Muscle of leg (tissue), 16 donors: ENCODE measurements at places on chromosomes 4 and X.

DNA sequence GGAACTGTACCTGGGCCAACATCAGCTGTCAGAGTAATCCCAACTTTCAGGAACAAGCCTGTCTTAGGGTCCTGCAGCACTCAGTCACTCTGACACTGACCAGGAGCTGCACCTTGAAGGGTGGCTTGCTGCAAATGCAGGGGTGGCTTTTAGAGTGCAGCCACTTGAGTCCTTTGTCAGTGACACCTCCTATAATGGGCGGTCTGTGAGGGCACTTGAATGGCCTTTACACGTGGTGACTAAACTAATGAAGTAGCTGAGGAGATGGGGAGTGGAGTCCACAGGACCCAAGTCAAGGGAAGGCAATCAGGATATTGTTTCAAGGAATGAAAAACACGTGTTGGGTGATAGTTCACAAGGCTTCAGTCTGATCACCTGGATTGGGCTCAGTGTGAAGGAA, 11.1 kb upstream of the LNX1 start:
- DNase-seq: no peak

GRCh38 chrX:109830704-109831206, 97.7 kb upstream of the ACSL4 start:
- no peak for DNase-seq

GRCh38 chr4:80049402-80049801, 23.6 kb downstream of the ANTXR2 start:
- no peak for DNase-seq

DNA sequence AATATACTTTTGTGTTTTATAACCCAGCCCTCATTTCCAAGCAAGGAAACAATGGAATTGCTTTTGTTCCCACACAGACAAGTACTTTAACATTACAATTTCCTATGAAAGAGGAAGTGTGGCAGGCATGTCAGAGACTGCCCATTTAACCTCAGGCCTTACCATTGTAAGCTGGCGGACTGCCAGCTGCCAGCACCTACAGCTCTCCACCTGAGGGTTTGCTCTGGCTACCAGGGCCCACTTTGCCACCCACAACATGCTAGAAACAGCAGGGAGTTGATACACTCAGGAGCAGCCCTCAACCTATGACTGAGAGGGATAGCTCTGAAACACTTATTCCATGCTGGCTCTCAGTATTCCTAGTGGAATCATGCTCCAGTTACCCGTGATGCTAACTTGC, 152.3 kb upstream of the PRDX4 start:
- no peak for DNase-seq

DNA sequence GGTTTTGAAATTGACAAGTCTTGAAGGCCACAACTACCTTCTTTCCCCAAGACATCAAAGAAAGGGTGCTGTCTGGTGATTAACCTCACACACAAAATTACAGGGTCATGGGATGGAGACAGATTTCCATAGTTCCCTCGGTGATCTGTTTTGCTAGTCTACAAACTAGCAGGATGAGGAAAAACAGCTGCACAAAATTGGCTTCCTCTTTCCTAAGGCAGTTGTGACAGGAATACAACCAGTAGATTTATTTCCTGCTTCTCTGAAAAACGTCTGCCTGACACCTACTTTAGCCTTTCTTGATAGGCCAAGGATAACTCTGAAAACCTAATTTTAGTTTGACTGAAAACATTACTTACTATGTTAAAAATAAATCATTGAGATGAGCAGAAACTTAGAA, 39.6 kb downstream of the DKK2 start:
- DNase-seq: peak; percentile 78

GRCh38 chr4:73460913-73461522, 20.5 kb upstream of the AFM start:
- DNase-seq: no peak

GRCh38 chr4:184262901-184263300, 45.2 kb upstream of the ENPP6 start:
- no peak for DNase-seq

DNA sequence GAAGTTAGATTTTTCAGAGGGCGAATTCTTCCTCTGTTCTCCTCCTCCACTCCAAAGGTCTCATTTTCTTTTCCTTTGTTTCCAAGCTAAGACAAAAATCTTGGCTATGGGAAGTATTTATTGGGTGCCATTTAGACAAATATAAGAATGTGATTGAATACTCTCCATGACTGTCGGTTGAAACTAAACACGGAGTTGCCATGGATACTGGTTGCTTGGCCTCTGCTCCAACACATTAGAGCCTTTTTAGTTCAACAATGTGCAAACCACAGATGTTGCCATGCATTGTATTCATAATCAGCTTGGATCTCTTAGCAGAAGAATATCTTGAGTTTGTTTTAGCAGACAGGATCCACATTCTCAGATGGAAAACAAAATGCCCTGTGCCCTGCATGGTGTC, 366.5 kb upstream of the LCORL start:
- DNase-seq: peak; percentile 21

DNA sequence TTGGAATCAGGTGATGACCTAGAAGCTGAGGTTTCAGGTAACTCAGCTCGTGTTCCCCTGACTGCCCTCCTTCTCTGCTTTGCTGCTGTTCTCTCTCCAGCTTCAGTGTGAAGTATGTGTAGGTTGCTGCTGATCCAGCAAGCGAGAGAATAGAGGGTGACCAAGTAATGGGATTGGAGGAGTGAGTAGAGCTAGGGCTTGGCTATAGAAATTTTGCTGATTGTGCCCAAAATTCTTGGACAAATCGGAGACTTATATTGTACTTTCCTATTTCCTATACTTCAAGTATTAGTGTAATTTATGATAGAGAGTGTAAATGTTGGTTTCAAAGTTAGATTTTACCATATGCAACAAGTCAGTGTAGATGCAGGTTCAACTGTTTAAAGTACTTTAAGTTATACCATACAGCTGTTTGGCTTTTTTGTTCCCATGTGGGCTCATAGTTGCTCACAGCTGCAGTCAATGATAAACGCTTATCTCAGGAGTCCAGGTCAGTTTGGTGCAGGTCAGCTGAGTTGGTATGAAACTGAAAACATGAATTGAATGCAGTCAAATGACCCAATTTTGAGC, 48.0 kb downstream of the RAPGEF2 start:
- DNase-seq: no peak

DNA sequence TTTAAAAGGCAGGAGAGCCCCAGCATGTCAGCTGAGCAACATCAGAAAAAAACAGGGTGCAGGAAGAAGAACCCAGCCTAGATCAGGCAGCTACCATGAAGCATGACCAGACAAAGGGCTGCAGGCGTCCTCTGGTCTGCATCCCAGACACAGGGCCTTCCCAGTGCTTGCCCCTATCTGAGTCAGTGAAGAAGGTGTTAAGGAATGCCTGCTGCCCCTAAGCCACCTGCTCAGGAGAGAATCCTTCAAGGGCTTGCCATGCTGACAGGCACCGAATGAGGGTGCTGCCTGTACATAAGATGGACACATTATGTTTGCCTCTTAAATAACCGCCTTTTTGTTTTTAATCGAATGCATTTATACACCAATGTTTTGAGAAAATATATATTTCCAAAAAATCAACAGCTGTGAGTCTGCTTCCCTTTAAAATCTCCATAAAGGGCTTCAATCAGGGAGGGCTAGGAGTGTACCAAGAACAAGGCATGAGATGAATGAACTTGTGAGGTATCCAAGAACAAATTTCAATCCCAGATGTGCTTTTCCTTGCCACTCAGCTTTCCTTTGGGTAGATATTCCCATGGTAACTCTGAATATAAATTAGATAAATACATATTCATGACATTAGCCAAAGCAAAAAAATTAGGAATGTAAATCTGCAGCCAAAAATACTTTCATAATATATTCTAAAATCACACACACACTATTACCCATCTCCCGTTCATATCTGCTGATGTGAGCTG, 85.1 kb downstream of the SLC9A7 start:
- peak; percentile 51 for DNase-seq

GRCh38 chr4:75494563-75494962, 19.6 kb downstream of the RCHY1 start:
- peak; percentile 37 for DNase-seq

DNA sequence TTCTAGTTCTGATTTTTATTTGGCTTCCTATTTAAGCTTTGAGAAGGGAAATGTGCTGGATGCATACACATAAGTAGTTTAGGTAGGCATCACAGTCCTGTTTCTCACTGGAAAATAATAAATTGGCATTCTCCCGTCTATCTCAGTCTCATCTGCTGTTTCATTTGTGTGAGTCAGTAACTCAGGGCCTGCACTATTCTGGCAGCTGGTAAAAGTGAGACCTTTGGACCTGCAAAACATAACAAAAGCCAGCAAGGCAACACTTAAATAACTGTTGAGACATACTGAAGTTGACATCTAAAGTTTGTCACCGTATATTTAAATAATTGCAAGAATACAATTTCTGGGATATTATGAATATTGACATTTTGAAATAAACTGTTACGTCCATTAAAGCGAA, 8.6 kb upstream of the UBQLN2 start:
- DNase-seq: no peak

DNA sequence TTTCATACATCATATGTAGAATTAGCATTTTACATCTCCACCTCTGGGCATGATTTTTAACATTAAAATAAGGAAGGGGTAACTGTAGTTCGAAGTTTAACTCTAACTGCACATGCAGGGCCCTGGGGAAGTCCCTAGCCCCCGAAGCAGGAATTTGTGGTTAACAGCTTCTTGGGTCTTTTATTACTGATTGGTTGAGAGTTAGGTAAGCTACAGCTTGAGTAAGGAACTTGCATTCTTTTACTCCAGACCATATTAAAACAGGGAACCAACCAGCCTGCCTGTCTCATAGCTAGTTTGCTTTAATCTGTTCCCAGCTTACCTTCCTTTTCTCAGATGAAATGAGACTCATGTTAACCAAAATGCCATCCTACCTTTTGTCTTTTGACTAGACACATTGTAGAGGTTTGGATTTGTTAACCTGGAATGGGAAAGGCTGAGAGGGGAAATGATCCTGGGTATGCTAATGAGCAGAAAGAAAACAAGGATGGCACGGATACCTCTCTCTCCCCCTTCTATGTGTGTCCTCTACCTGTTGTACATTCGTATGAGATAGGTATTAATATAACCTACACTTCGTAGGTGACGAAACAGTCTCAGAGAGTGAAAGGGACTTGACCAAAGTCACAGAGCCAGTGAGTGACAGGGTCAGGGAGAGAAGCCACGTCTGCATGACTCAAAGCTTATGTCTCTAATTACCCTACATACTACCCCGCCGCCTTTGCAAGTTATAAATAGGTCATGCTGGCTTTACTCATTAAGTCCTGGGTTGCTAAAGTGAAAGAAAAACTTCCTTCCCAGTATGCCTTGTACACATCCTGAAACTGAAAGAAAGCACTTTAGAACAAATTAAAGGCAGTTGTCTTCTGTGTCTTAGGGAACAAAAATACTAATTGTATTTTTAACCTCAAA, 119.5 kb upstream of the AFF2 start:
- peak; percentile 15 for DNase-seq

- no peak for DNase-seq
These were observed 18.8 kb upstream of the ATOH1 start for GRCh38 chr4:93809773-93810172.

- no peak for DNase-seq
These were observed 45.7 kb upstream of the HPF1 start for GRCh38 chr4:169803413-169803812.
